ENCODE measurements at places on chromosomes 7 and 10.
A peak's percentile ranks its signal among the peaks of the same experiment; 100 is the strongest.

- DNase-seq, result no peak
These were observed 185.9 kb downstream of the MAD1L1 start for GRCh38 chr7:2046581-2047565.

DNA sequence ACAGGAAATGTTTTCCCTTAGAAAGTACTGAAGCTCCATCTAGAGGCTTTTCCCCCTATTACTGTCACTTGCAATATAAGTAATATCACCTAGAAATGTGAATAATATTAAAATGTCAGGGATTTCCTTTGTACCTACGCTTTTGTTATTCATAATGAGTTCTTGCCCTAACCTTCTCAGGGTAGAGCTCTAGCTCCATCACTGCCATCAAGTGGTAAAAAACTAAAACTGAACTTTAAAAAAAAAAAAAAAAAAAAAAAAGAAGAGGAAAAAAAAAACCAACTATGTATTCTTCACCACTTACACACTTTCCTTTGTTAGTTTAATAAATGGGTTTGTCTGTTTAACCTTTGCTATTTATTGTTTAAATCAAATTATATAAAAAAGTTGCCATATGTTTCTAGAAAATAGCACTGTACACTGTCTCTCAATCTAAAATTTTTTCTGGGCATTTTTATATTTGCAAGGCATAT is 49.9 kb downstream of the DNAJC1 start:
- DNase-seq, result no peak

DNA sequence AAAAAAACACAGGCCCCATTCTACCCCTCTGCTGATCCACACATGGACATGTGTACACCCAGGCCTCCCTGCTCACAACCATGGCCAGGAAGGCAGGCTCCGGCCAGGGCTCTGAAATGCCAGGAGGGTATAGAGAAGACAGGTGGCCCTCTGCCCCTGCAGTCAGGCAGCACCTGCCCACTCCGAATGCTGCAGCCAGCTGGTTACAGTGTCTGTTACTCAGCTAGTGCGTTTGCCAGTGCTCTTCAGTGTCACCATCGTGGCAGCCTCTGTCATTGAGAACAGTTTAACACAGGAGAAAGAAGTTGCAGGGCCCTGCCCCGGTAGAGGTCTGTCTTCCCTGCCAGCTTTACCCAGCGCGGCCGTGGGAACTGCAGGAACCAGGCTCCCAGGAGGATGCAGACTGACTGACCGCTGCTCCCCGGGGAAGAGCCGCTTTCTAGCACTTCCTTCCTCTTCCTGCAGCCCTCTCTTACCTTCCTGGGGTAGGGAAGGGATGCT is 128.8 kb upstream of the FAM20C start:
- no peak for DNase-seq

GRCh38 chr10:3538656-3539531 is 246.1 kb downstream of the KLF6 start:
- no peak for DNase-seq

DNA sequence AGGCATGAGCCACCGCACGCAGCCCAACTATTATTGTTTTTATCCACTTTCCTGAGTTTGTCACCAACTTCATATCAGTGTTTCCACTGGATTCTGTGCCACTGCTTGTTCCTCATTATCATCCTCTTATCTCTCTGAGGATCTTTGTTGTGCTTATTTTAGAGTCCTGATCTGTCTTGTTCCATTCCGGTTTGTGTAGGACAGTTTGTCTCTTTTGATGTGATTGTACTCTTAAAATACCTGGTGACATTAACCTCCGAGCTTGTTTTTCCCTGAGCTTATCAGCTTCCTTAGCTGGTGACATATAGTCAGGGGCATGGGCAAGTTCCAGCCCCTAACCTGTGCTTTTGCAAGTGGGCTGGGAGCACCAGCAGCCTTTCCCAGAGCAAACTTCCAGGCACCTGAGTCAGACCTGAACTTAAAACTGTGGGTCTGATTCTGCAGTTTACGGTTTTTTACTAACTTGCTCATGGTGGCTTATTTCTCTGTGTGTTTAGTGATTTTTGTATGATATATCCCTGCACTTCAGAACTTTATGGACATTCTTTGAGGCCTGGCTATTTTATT is 23.1 kb upstream of the FMC1 start:
- DNase-seq, result no peak

DNA sequence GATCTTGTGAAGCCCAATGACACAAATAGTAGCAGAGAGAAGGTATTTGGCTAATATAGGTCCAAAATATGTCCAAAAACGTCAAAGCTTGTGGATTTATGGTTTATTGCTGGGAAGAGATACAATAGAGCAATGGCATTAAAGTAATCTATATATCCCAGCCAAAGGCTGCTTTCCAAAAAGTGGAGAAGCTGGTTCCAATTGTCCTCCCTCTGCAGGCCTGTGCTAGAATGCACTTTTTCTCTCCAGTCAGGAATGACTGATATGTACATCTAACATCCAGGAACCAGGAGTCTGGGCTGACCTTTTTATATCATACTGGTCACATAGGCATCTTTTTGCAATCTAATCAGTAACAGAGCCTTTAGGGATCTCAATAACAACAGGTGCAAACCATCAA is 167.1 kb upstream of the FAM3C start:
- DNase-seq, result no peak

- no peak for DNase-seq
These were observed 106.5 kb upstream of the TMEM72 start for GRCh38 chr10:44804661-44805060.

GRCh38 chr7:56287429-56288138 is 171.4 kb upstream of the NUPR2 start:
- DNase-seq, result no peak

GRCh38 chr7:95246831-95247370 is 77.4 kb downstream of the PON1 start:
- no peak for DNase-seq

- DNase-seq, result no peak
These were observed 10.3 kb downstream of the TMEM229A start for GRCh38 chr7:124022551-124022950.

DNA sequence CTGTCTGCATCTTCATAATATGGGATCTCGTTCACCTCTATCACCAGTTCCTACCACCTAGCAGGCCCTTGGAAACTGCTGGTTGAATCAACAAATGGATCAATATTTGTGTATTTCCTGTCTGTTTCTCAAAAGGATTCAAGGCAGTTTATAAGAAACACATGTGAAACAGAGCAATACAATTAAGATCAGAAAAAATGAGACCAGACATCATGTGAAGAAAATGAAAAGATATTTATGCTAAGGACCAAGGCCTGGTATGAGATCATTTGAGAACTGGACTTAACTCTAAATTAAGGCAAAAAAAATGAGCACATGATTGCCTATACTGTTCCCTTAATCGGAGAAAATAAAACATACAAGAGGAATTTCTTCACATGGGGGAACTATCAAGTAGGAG is 589.0 kb downstream of the SUGCT start:
- no peak for DNase-seq

DNA sequence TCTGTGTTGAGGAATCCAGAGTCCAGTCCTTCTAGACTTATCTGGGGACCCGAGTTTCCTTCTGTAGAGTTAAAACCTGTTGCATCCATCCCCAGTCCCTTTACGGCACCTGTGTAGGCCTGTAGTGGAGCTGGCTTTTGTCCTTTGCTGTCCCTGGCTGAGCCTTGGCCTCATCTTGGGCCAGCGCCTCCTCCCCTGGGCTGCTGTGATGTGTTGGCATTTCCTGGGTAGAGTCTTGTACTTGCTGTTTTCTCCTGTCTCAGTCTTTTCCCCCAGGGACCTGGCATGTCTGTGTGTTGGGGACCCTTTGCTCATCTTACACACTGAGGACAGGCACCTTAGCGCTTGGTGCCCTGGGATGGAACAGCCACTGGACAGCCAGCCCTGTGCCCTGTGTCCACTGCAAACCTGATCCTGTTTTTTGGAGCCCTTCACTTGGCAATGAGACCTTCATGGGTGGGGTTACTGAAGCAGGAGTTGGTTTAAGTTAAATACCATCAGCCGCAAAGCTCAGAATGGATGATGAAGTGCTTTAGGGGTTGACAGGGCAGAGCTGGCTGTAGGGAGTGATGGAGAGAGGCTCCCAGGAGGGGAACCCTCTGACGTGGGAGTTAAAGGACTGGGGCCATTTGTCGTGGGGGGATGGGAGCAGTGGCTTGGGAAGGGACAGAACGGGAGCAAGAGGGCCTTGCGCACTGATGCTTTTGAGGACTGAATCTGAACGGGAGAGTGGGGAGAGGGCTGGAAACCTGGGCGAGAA is 50.9 kb downstream of the CUX1 start:
- DNase-seq, result no peak

DNA sequence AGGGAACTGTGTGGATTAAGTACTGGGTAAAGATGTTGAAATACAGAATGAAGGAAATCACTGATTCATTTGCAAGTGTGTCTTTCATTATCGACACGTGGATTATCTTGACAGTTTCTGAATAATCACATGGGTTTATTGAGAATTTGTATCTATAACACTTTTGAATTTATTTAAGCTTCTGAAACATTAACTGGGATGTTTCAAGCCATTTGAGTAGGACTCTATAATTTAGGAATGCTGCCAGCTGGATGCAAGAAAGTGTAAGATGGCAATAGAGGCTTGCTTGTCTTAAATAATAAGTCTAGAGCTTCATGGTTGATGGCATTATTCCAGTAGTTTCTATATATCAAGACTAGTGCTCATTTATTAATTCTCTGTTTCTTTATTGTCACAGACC is 1100.7 kb upstream of the GHITM start:
- DNase-seq, result no peak

GRCh38 chr10:66958466-66958865 is 32.6 kb downstream of the LRRTM3 start:
- no peak for DNase-seq

DNA sequence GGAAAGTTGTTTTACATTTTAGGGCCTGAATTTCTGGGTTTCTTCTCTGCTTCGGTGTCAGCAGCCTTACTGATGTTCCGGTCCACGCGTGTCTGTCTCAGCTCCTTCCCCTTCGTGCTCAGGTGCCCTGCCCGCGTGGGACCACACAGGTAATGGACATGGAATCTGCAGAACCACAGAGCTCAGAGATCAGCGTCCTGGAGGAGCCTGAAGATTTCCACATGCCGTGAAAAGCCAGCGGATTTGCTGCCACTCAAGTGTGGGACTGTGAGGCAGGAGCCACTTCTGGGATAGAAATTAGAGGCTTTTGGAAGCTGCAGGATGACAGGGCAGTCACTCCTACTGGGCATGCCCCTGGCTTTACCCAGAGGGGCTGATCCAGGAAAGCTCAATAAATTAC is 666.1 kb upstream of the FOXK1 start:
- no peak for DNase-seq

DNA sequence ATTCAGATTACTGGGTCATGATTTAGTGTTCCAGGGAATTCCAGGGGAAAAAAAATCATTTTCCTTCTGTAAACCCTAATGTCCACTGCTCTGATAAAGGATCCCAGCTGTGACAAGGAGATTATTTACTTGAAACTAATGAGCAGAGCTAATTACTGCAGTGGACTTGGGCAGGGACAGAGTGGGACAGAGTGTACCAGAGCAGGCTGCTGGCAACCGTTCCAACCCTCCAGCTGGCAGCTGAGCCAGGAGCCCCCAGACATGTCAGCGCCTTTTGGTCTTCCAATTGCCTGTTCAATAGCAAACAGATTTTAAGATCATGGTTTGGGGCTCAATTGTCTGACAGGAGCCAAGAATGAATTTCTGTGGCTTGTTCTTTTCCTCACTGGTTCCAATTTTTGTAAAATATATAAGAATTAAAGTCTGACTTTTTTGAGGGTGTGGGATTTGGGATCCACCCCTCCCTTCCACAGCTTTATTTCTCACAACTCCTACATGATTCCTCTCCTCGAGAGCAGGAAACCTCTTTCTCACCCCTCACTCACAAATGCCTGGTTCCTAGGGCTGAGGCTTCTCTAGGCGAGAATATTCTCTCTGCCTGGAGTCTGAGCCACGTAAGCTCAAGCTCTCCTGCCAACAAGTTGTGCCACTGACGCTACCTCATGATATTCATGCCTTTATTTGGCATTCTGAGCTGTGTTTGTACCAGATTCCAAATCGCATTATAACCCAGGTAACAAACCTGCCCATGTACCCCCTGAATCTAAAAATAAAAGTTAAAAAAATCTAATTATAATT is 20.6 kb upstream of the FAM180A start:
- DNase-seq, result no peak

DNA sequence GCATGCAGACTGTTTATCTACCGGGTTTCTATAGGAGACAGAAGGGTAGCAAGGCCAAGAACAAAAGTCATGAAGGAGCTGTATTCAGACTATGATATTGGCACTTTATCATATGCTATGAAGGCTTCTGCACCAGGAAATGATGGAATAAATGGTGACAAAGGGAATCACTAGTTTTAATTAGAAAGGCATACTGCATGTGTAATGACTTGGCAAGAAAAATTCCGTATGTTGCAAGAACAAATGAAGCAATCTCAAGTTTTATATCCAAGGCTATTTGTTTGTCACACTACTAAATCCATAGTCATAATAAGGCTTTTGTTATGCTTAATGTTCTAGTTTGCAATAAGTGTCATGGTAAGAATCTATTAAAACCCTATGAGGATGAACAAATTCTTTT is 230.9 kb downstream of the ZEB1 start:
- no peak for DNase-seq

- no peak for DNase-seq
These were observed 75.1 kb downstream of the NHLRC2 start for GRCh38 chr10:113929522-113929921.

- peak; percentile 1 for DNase-seq
These were observed 789 bp downstream of the TCF7L2 start for GRCh38 chr10:112950714-112951358.

- no peak for DNase-seq
These were observed 111.3 kb upstream of the PPP2R2D start for GRCh38 chr10:131789516-131789915.

DNA sequence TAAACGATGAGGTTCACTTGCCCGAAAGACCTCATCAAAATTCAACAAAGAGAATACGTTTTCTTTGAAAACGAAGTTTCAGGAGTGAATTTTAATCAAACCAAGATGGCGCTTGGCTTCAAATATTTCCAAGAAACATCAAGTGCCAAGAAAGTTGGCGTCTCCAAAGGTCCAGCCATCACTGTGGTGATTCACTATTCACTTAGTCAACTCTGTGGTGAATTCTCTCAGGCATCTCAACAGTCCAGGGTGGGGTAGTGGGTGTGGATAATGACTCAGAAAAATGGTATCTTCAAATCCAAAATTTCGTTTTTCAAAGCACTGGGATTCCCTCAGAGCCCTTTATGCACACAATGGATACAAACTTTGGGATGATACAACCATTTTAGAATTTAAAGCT is 133.1 kb downstream of the SVIL start:
- DNase-seq, result no peak

All from stimulated activated CD8-positive, alpha-beta memory T cell treated with anti-CD3 and anti-CD28 coated beads, Interleukin-4, amount 100 ng/mL, for 1 hour (primary cell).